Lower lobe of right lung (tissue), 2 donors: ENCODE measurements at places on chromosomes 3 and 15.

- DNase-seq = no peak
Measured at GRCh38 chr3:48962939-48963338, 27.1 kb upstream of the P4HTM start.

- DNase-seq = no peak
Measured at GRCh38 chr3:106587551-106587950, 718.7 kb upstream of the CBLB start.

DNA sequence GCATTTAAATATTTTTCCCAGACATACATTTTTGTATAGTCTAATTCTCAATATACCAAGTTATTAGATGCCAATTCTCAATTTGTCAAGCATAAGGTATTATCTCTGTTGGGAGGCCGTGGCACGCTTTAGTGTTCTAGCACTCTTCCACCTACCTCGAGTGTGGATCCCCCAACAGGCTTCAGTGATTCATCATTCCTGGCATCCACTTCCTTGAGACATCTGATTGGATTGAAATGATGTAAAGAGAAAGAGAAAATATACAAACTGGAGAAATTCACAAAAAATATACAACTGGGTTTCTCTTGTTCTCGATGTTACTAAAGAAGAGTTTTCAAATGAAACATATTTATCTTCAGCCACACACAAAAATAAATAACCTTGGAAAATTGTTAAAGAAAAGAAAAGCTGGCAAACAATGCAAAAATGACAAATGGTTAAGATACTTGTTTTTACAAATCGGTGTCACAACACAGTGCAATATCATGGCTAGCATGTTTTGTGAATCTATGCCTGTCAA, 218.0 kb upstream of the CDIN1 start:
- no peak for DNase-seq

- no peak for DNase-seq
Measured at GRCh38 chr3:55162031-55162795, 234.4 kb upstream of the LRTM1 start.

GRCh38 chr3:165640970-165641369, 196.3 kb downstream of the BCHE start:
- DNase-seq = no peak

- DNase-seq = no peak
Measured at GRCh38 chr3:154384479-154384878, 45.5 kb downstream of the GPR149 start.

GRCh38 chr3:179668429-179668828, 15.6 kb downstream of the USP13 start:
- no peak for DNase-seq

GRCh38 chr3:5123937-5124336, 1.8 kb downstream of the ARL8B start:
- DNase-seq = no peak

DNA sequence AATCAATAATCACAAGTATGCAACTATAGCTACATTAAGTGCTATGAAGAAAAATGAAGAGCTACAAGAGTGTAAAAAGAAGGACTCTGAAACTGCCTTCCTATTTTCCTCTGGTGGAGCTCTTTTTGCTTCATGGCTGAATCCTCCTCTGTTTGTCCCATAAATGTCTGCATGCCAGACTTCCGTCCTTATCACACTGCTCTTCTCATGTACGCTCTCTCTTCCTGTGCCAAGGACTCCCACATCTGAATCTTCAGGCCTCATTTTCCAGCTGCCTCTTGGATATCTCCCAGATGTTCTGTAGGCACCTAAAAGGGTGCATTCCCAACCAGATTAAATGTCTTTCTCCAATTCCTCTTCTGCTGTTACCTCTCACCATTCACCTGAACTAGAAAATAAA, 123.7 kb downstream of the MECOM start:
- no peak for DNase-seq
